Fibroblast of upper back skin (primary cell): ENCODE measurements at places on chromosomes 2 and 18.

DNA sequence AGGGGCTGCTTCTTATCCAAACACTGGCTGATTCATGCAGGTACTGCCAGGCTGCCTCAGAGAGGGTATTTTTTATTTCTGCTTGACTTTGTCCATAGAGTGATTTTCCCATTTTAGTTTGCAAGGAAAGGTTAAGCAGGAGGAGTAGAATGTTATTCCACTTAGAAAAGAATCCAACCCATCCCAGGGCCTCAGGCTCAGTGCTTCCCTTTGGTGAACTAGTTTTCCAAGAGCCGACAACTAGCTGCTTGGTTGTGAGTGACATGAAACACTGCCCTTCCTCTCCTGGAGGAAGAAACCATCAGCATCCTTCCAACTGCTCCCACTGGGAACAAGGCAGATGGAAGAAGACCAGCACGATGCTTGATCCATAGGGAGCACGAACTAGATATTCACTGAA lies 58.5 kb downstream of the BCL2 start:
- no peak for DNase-seq

- DNase-seq = peak; percentile 9
Measured at GRCh38 chr2:72325592-72326422, 178.1 kb upstream of the CYP26B1 start.

DNA sequence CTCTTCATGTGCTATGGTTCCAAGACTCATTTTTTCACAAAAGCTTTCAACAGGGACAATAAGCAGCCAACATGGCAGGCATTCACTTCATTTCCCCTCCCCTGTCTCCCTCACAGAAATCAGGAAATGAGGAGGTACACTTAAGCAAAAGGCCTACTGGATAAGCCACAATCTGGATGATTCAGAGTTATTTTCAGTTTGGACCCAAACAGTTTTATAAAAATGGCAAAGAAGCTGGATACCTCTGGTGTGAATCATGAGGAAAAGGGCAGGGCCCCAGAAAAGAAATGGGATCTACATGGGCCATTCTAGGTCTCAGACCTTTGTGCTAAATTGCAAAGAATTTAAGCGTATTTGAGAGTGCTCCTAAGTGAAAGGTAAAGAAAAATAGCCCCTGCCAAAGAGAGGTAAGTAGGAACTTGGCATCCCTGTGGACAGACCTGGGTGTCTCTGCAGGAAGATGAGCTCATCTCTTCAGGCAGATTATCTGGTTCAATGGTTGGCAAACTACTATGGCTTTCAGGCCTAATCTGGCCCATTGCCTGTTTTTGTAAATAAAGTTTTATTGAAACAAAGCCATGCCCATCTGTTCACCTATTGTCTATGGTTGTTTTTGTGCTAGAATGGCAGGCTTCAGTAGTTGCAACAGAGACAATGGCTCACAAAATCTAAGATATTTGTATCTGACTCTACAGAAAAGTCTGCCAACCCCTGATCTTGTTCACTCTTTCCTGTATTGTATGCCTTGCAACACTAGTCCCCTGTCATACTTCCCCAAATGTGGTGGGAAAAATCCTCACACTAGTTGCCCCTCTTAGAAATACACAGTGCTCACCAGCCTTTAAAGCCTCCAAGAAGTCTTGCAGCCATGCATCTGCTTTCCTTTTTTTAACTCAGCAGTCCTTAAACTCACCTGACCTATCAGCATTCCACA lies 315.0 kb downstream of the ALK start:
- peak; percentile 96 for DNase-seq

DNA sequence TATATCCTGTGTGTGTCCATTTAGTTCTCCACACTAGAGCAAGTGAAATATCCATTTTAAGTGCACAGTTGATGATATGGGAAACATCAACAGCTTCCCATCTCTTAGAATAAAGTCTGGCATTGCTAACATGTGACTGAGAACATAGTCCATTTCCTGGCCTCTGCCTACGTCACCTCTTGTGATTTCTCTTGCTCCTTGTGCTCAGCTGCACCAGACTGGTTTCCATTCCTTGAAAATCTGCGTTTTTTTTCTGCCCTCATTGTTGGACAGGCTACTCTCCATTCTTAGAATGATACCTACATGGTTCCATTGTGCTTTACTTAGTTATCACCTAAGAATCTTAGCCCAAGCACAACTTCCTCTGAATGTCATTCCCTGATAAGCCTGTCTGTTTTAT lies 851.2 kb upstream of the ID2 start:
- no peak for DNase-seq

DNA sequence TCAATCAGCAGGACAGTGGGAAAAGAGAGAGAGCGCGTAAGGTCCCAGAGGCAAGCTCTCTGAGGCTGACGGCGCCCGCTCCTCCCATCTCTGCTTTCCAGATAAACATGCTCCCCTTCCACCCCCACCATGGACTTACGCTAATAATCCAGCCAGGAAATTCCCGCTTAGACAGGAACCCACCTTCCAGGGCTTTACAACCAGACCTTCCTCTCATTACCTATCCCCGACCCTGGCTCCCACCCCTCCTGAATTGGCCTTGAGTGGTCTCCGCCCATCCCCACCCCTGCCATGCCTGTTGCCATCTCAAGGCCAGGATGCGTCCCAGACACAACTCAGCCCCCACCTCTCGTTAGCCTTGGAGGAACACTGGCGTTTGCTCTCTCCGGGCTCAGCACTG lies 131.1 kb downstream of the SMAD2 start:
- no peak for DNase-seq

- no peak for DNase-seq
Measured at GRCh38 chr2:65818873-65819451, 386.6 kb upstream of the SPRED2 start.

DNA sequence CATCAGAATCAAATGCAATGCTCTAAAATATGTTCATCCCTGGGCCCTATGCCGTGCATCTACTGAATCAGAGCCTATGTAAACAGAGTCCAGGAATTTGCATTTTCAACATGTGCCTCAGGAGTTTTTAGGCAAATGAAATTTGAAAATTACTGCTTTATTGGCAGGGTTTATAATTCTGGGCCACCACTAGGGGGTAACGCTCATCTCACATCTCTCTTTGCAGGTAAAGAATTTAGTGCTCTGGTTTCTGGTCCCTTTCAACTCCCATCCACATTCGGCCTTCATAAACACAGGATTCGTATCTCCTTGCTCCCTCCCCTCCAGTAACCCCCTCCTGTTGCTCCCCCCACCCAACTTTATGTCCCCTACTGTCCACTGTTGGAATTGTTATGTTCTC lies 49.3 kb downstream of the LYPD6B start:
- DNase-seq = no peak

- DNase-seq = no peak
Measured at GRCh38 chr18:13809531-13810255, 14.3 kb upstream of the MC5R start.

DNA sequence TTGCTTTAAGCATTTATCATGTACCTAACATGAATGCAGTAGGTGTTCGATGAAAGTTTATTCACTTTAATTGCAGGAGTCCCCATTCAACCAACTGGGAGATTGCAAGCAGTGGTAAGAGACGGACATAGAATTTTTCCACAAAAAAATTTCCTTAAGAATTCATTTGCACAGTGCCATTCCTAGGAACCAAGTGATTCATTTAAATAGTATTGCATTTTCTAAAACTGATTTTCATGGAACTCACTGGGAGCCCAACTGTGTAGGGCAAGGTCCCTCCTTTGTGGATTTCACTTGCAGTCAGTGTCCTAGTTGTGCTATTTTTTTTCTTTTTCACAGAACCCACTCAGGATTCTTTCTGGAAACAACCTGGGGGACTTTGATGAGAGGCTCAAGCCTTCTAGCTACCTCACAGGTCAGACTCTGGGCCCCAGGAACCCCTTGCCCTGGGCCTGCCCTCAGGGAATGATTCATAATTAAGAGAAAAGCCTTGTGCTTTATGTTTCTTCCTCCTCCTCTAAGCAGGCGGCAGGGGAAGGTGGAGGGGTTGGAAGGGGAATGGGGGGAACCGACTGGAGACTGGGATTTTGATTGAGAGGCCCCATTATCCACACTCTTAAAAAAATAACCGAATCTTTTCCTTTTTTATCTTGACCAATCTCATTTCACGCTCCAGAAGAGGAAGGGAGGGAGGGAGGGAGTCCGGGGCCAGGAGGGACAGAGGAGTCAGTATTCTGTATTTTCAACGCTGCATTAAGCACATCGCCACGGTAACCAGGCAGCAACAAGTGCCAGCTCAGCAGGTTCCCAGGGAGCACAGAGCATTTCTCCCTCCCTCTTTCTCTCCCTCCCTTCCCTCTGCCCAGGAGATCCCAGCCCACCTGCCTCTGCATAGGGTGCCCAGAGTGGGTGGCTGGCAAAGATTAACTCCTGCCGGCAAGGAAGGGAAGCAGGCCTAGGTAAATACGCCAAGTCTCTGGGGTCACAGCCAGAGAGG lies 51.8 kb downstream of the PSD4 start:
- DNase-seq = no peak

- peak; percentile 86 for DNase-seq
Measured at GRCh38 chr2:8004250-8004681, 677.6 kb upstream of the ID2 start.

DNA sequence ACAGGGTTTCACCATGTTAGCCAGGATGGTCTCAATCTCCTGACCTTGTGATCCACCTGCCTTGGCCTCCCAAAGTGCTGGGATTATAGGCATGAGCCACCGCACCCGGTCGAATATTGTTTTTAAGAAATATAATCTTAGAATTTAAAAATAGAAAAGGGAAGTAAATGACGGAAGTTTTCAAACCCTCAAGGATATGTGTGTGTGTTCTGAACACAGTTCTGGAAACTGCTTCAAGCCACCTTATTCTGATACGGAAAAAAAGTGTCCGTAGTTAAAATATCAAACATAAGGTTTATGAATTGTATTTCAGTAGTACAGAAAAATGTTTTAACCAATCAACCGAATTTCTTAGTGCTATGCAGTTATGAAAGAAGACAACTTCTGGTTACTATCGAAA lies 115.9 kb downstream of the UPP2 start:
- DNase-seq = no peak

DNA sequence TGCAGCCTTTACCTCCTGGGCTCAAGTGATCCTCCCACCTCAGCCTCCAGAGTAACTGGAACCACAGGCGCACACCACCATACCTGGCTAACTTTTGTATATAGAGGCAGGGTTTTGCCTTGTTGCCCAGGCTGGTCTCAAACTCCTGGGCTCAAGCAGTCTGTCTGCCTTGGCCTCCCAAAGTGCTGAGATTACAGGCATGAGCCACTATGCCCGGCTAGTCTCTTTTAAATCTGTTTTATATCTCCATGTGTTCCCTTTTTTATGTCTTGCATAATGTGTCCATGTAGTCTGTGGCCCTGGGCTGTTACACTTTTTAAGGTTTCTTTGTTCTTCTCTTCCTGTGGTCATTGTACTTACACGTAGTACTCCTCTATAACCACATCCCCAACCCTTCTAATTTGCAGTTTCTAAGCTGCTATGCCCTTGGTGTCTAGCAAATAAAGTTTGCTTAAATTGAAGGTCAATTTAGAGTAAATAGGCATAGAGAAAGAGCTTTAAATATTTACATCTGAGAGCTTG lies 168.2 kb downstream of the MCFD2 start:
- DNase-seq = peak; percentile 18

- no peak for DNase-seq
Measured at GRCh38 chr2:76938153-76938552, 584.0 kb downstream of the LRRTM4 start.

DNA sequence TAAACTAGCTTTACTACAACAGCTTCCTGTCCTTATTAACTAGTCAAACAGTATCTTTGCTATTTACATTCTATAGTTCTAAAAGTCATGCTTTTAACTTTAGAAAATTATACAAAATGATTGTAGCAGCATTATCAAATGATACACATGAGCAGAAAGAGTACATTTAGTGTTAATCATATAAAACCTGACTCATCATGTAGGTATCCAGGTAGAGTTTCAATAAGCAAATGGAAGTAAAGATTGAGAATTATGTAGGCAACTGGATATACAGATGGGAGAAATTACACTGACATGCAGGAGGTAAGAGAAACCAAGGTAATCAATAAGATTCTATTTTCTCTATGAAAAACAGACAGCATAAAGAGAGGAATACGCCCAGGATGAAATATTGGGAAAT lies 33.8 kb downstream of the TRIP12 start:
- DNase-seq = no peak

- peak; percentile 88 for DNase-seq
Measured at GRCh38 chr2:172095146-172095904, 7.4 kb downstream of the DLX2 start.

- peak; percentile 89 for DNase-seq
Measured at GRCh38 chr2:143528021-143528420, 398.8 kb downstream of the ARHGAP15 start.

- no peak for DNase-seq
Measured at GRCh38 chr2:16100006-16100405, 159.7 kb downstream of the MYCN start.

- DNase-seq = no peak
Measured at GRCh38 chr2:45862843-45863242, 211.4 kb downstream of the PRKCE start.

- DNase-seq = peak; percentile 56
Measured at GRCh38 chr18:59311631-59312030, 6.8 kb downstream of the CPLX4 start.

DNA sequence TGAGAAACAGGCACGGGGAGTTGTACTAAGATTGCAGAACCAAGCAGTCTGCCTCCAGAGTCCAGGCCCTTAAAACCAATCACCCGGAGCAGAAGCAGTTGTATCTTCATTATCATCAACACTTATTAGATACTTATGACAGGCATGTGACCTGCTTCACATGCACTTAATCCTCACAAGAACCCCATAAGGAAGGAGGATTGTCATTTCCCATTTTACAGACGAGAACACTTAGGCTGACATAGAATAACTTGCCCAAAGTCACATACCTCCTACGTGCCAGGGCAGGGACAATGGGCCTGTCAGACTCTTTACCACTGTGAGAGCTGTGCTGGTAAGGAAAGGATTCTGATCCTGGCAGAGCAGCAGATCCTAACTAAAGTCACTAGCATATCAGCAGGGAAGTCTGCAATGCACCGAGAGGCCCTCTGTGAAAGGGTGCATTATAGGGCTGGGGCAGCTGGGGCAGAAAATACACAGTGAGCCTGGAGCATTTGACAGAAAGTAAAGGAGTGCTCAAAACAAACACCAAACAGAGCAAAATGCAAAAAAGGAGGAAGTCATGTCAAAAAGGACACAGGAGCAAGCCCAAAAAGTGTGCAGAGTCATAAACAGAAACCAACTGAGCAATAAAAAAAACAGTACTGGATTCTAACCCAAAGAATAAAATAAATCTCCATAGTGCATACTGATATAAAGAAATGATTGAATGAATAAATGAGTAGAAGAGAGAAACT lies 55.9 kb upstream of the SP3 start:
- DNase-seq = no peak

GRCh38 chr2:64422466-64422865 lies 31.5 kb upstream of the LGALSL start:
- DNase-seq = no peak
